Glutamatergic neuron (in vitro differentiated cells): ENCODE measurements at places on chromosomes 2 and 18. TPM values are rescaled to one million over a fixed set of nuclear protein-coding genes. Genes with fewer than 3 reads are reported as not detected.
A peak's percentile ranks its signal among the peaks of the same experiment; 100 is the strongest.

DNA sequence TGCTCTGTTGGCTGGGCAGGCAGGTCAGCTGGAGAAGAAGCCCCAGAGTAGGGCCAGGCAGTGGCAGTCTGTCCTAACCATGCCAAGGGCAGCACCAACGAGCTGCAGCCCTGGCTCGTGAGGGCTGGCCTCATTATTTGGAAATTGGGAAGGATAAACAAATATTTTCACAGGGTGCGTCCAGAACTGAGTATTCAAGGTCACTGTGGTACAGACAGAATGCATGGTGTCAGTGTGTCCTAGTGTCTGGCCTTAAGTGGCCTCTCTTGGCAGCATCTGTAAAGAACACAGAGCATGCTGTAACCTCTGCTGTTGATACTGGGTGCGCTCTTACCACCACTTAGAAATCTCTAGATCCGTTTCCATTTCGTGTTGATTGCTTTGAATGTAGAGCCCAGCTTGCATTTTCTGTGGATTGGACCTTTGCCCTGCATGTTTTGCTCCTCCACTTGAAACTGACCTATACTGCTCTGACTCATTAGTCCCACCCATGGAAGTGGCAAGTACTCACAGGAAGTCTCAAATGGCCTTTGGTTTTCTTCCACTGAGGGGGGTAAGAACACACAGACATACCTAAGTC, 88.2 kb downstream of the GREB1L start:
- no peak for DNase-seq
- no peaks in the 10 kb centered on the region for H3K4me1 ChIP-seq
- no peaks in the 10 kb centered on the region for H3K36me3 ChIP-seq
- H3K4me3 ChIP-seq, result no peak overlapping the region

DNA sequence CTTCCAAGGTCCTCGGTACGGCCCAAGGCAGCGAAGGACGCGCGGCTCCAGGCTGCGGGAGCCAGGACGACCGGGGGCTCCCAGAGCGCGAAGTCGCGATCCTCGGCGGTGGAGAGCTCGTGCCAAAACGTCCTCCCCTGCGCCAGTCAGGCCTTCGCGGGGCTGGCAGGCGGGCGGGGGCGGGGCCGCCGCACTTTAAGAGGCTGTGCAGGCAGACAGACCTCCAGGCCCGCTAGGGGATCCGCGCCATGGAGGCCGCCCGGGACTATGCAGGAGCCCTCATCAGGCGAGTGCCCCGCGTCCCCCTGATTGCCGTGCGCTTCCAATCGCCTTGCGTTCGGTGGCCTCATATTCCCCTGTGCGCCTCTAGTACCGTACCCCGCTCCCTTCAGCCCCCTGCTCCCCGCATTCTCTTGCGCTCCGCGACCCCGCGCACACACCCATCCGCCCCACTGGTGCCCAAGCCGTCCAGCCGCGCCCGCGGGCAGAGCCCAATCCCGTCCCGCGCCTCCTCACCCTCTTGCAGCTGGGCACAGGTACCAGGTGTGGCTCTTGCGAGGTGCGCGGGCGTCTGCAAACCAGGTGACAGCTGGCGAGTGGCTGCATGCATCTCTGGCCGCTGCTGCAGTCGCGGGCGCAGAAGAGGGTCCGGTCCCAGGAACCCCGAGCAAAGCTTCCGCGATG, at the start of gene CIDEA:
Gene CIDEA (plus strand): TSS at position 226 of the 684 bp plus-strand sequence. CDS start 23 bp downstream, at position 249.
- H3K4me3 ChIP-seq, result peak within 1 kb of the TSS; percentile 86
- peaks cover 11% of the 10 kb centered on the region for H3K4me1 ChIP-seq
- peaks cover 35% of the 10 kb centered on the region for H3K27me3 ChIP-seq
- peak; percentile 75 for DNase-seq
- peaks cover 5% of the 10 kb centered on the region for H3K36me3 ChIP-seq
- no peak within 1 kb of the TSS for H3K27ac ChIP-seq

- H3K36me3 ChIP-seq, result no peaks in the 10 kb centered on the region
- DNase-seq, result no peak
- H3K27ac ChIP-seq, result no peak overlapping the region
- no peaks in the 10 kb centered on the region for H3K4me1 ChIP-seq
- H3K27me3 ChIP-seq, result no peaks in the 10 kb centered on the region
Measured at GRCh38 chr18:41268271-41268670, 686.8 kb upstream of the PIK3C3 start.

DNA sequence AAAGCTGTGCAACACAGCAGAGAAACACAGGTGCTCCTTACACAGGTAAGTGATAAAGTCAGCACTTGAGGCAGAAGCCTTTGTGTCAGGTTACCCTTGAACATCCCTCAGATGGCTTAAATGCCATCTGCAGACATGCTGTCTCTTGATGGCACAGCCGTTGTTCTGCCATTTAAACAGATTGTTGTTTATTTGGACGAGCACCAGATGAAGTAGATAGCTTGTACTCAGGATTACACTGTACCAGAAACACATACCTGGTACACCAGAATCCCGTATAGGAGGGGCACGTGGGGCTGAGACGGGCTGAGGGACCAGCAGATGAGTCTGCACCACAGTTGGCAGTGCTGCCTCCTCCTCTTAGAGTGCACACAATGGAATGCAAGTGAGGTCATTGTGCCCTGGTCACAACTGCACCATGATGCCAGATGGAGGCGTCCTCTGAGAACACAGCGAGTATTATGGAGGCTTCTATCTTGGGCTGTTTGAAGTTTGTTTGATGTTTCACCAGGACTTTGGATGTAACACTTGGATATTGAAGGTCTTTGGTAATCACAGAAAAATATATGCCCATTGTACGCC, 143.0 kb downstream of the TANC1 start:
- peaks cover 7% of the 10 kb centered on the region for H3K4me1 ChIP-seq
- DNase-seq, result no peak

- H3K27ac ChIP-seq, result no peak overlapping the region
- no peaks in the 10 kb centered on the region for H3K36me3 ChIP-seq
- DNase-seq, result no peak
- H3K27me3 ChIP-seq, result no peaks in the 10 kb centered on the region
- no peak overlapping the region for H3K4me3 ChIP-seq
Measured at GRCh38 chr2:189150033-189150432, 29.5 kb downstream of the COL5A2 start.

DNA sequence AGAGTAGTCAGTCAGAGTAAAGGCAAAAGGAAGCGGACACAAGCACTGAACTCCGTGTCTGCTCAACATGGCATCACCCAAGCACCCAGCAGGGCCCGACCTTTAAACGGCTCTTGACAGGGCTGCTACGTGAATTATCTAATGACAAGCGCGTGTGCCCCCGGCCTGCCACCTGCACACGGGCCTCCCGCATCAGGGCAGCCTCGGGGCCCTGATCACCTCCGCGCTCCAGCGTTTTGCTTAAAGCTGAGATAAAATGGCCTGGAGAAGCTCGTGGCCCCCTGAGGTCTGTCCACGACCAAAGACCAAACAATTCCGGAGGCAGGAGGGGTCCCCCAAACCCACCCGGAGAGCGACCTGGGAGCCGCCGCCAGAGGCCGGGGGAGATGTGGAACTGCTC, 376 bp downstream of the NDUFA10 start:
- peaks cover 3% of the 10 kb centered on the region for H3K4me1 ChIP-seq
- peak overlapping the region; percentile 95 for H3K4me3 ChIP-seq
- peaks cover 6% of the 10 kb centered on the region for H3K27me3 ChIP-seq
- peaks cover 12% of the 10 kb centered on the region for H3K36me3 ChIP-seq
- H3K27ac ChIP-seq, result peak overlapping the region; percentile 89

DNA sequence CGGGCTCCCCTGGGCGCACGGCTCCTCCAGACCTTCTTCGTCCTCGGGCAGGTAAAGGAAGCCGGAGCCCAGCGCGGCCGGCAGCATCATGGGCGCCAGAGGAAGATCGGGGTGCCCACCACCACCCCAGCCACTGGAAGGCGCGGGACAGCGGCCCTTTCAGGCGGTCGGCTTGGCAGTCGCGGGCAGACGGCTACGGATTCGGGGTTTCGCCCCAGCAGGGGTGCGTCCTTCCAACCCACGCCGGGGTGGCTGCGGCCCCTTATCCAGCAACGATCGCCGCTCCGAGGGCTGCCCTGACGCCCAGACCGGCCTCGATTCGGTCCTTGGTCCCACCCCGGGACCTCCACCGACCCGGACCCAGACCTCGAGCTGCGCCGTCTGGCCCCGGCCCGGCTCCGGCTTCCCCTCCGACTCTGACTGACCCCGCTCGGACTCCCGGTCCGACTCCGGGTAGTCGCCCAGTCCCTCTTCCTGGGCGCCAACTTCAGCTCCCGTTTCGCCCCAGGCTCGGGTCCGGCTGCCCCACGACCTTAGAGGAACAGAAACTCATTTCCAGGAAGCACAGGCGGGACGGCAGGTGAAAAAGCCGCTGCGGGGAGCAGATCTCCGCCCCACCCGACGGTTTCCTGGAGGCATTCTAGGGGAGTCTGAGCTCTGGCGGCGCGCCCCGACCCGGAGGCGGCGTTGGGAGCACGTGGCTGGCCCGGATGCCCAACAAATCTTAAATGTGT, 30.2 kb upstream of the SSB start:
- no peaks in the 10 kb centered on the region for H3K36me3 ChIP-seq
- no peak overlapping the region for H3K4me3 ChIP-seq
- no peak overlapping the region for H3K27ac ChIP-seq
- H3K4me1 ChIP-seq, result no peaks in the 10 kb centered on the region
- no peak for DNase-seq

DNA sequence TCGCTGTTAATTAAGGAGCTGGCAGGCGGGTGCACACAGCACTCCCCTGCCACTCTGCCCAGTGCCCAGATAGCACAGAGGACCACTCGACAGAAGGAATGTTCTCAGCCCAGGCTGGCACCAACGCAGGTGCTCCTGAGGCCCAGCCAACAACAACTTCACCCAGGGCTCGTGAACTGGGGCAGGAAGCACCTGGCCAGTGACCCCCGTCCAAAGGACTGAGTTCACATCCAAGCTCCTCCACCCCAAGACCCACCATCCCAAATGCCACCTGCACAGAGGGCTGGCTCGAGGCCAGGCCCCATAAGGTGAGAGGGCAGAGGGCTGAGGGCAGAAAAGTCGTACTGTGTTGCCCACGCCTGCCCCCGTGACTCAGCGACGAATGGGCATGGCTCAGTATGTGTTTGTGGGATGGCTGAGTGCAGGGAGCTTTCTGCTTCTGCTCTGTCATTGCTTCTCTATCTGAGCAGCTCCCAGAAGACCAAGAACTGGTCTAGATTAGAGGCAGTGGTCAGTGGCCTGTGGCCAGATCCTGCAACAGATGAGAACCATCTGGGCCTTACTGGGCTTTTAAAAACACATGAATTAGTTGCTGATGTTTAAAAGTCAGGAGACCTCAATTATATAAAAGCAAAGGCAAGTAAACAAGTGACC, 68.4 kb downstream of the POLR1A start:
- DNase-seq, result no peak
- peak overlapping the region; percentile 96 for H3K27ac ChIP-seq
- peaks cover 4% of the 10 kb centered on the region for H3K36me3 ChIP-seq
- H3K27me3 ChIP-seq, result peaks cover 15% of the 10 kb centered on the region

GRCh38 chr2:186065491-186065890, 326.9 kb downstream of the FSIP2 start:
- peaks cover 3% of the 10 kb centered on the region for H3K4me1 ChIP-seq
- no peaks in the 10 kb centered on the region for H3K27me3 ChIP-seq
- no peaks in the 10 kb centered on the region for H3K36me3 ChIP-seq
- no peak for DNase-seq
- no peak overlapping the region for H3K4me3 ChIP-seq

Gene UGT1A8
- total RNA-seq, result not detected

DNA sequence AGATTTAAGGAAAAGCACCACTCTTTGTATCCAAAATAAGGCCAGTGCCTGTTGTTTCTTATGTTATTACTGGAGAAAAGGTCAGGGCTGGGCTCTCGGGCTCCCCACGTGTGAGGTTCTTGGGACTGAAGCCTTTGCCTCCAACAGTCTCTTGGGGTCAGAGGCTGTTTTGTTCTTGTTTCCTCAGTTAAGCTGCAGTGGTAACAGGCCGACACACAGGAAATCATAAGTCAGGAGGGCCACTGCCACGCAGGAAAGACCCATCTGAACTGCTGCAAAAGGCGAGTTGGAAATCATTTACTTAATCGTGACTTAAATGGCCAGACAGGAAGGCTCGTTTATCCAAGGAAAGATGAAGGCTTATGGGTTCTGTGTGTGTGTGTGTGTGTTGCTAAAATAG, 30.3 kb upstream of the IL37 start:
- no peaks in the 10 kb centered on the region for H3K36me3 ChIP-seq
- no peaks in the 10 kb centered on the region for H3K4me1 ChIP-seq
- DNase-seq, result no peak
- H3K4me3 ChIP-seq, result no peak overlapping the region
- no peaks in the 10 kb centered on the region for H3K27me3 ChIP-seq

- peaks cover 1% of the 10 kb centered on the region for H3K27me3 ChIP-seq
- H3K27ac ChIP-seq, result no peak overlapping the region
- no peaks in the 10 kb centered on the region for H3K36me3 ChIP-seq
- no peak for DNase-seq
- H3K4me3 ChIP-seq, result no peak overlapping the region
Measured at GRCh38 chr18:6052449-6052913, 157.2 kb upstream of the TMEM200C start.

Gene ACMSD
- not detected for total RNA-seq

DNA sequence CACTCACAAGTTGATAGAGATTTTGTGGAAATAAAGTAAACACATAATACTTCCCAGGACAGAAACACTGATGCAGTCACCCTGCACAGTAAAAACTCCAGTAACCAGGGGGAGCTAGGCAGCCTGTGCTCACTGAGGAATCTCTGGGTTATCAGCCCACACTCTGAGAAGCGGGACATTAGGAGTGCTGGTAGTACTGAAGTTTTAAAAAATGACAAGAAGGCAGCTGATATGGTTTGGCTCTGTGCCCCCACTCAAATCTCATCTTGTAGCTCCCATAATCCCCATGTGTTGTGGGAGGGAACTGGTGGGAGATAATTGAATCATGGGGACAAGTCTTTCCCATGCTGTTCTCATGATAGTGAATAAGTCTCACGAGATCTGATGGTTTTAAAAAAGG, 31.4 kb downstream of the KCTD1 start:
- H3K27ac ChIP-seq, result no peak overlapping the region
- H3K36me3 ChIP-seq, result no peaks in the 10 kb centered on the region
- H3K27me3 ChIP-seq, result peaks cover 3% of the 10 kb centered on the region
- no peak overlapping the region for H3K4me3 ChIP-seq
- no peak for DNase-seq

GRCh38 chr2:141311430-141311829, 819.4 kb downstream of the LRP1B start:
- DNase-seq, result no peak
- H3K36me3 ChIP-seq, result no peaks in the 10 kb centered on the region
- H3K4me3 ChIP-seq, result no peak overlapping the region
- peaks cover 2% of the 10 kb centered on the region for H3K27me3 ChIP-seq

Gene RAB6C
- total RNA-seq, result 0.25 TPM

- H3K27ac ChIP-seq, result no peak overlapping the region
- no peaks in the 10 kb centered on the region for H3K27me3 ChIP-seq
- no peaks in the 10 kb centered on the region for H3K4me1 ChIP-seq
- H3K4me3 ChIP-seq, result no peak overlapping the region
- no peaks in the 10 kb centered on the region for H3K36me3 ChIP-seq
- DNase-seq, result no peak
Measured at GRCh38 chr2:149652526-149652925, 65.0 kb upstream of the MMADHC start.

Gene SLC8A1
- 1.9 TPM for total RNA-seq

DNA sequence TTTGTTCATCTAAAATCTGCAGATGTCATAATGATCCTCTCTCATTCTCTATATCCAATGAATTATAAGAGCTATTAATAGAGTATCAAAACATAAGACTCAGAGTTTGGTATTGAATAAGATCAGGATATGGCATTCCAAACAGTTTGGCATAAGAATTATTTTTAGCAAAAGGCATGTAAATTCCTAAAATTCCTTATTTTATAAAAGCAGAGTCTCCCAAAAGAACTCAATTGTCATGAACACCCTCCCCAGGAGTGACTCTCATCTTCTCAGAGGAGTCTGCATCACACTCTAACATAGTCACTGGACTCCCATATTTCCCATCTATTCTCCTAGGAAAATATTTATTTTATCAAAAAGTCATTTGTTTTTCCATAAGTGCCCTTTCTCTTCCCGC, 1710.2 kb upstream of the SLC39A10 start:
- H3K27ac ChIP-seq, result no peak overlapping the region
- peaks cover 3% of the 10 kb centered on the region for H3K4me1 ChIP-seq
- H3K4me3 ChIP-seq, result no peak overlapping the region
- no peaks in the 10 kb centered on the region for H3K27me3 ChIP-seq
- H3K36me3 ChIP-seq, result no peaks in the 10 kb centered on the region
- DNase-seq, result no peak
